ENCODE measurements at places on chromosomes 3 and 15.

- DNase-seq, result no peak
These were observed 385.9 kb upstream of the BCHE start for GRCh38 chr3:166223120-166223519.

- DNase-seq, result no peak
These were observed 263.8 kb downstream of the SLC9A9 start for GRCh38 chr3:143584474-143584873.

- DNase-seq, result no peak
These were observed 11.9 kb downstream of the PRICKLE2 start for GRCh38 chr3:64213224-64213878.

- no peak for DNase-seq
These were observed 8.4 kb downstream of the ARL6 start for GRCh38 chr3:97772926-97773325.

DNA sequence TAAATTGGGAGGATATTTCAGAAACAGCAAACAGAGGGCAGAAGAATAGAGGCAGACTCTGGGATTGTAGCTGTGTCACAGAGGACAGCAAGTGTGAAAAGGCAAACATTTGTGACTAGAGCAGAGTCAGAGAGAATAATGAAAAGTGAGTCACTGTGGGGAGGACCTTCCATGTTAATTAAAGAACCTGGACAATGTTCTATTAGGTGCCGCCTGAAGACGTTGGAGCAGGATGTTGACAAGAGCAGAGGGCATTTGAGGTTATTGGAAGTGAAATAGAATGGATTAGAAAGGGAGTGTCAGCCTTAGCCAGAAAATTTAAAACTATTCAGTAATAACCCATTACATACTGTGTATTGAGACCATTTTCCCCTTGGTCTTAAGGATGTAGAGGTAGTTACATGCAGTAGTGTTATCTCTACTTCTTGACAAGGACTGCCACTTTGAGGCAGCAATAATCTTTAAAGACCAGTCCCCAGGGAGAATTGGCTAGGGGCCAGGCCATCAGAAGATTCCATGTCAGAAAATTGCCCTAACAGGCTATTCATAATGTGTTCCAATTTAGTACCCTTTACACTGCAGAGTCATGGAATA is 5.8 kb downstream of the ACKR2 start:
- DNase-seq, result no peak
